Suppressor macrophage treated with lipopolysaccharide for 4 hours (primary cell): ENCODE measurements at places on chromosomes 5 and 9.
A peak's percentile ranks its signal among the peaks of the same experiment; 100 is the strongest.

- peak; percentile 53 for DNase-seq
Measured at GRCh38 chr5:139271201-139272027, 22.1 kb upstream of the MATR3 start.

GRCh38 chr9:14301583-14302021 lies 12.3 kb downstream of the NFIB start:
- no peak for DNase-seq

DNA sequence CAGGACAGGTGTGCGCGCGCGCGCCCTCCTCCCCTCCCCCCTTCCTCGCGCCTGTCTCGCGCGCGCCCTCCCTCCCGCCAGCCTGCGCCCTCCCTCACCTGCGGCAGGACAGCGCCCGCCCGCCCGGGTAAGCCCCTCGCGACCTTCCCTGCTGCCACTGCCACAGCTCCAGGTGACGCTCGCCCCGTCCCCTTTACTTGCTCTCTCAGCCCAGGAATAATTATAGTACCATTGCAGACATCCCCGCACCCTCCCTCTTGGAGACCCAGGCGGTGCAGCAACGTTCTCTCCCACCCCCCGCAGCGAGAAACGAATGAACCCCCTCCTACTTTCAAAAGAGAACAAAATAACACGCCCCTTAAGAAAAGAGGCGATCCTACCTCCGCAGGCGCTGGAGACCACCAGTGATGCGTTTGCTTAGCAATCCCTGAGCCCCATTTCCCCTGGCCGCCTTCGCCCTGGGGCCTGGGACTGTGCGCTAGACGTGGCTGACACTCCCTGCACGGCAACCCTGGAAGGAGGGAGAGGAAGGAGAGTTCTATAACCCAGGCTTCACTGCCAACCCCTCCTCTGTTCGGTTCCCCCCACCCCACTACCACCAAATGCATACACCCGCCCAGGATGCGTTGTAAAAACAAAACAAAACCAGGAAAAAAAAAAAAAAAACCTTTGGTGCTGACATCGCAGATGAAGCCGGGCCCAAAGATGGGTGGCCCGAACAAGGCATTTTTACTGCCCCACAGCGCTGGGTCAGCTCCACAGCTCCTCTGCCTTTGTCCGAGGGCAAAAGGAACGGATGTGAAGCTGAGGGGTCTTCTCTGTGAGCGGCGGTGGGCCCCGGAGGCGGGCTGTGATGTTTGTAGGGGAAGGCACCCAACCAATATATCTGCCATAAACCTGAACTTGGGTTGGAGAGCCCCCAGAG lies 5.6 kb upstream of the PURA start:
- peak; percentile 11 for DNase-seq

DNA sequence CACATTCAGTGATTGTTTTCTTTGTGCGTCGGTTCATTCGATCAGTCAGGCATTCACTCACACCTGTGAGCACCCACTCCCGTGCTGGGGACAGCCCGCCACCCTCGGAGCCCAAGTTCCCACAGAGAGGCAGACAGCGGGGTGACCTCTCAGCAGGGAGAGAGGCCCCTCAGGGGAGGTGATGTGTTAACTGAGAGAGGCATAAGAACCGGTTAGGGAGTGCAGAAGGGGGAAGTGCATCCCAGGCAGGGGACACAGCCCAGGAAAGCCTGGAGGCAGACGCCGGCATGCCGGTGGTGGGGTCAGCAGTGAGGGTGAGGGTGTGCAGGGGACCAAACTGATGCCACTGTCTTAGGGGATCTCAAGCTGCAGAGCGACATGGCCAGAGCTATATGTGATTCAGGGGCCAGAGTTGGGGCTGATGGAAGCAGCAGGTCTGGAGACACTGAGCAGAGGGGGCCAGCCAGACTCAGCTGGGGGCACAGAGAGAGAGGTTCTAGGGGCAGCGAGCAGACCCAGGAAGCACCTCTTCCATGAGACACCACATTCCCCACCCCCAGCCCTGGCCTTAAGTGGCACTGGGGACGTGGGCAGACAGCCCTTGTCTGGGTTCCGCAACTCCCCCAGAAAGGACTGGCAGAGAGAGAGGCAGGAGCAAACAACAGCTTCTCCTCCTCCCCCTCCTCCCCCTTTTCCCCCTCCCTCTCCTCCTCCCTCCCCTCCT lies 35.9 kb downstream of the HK3 start:
- DNase-seq, result no peak

DNA sequence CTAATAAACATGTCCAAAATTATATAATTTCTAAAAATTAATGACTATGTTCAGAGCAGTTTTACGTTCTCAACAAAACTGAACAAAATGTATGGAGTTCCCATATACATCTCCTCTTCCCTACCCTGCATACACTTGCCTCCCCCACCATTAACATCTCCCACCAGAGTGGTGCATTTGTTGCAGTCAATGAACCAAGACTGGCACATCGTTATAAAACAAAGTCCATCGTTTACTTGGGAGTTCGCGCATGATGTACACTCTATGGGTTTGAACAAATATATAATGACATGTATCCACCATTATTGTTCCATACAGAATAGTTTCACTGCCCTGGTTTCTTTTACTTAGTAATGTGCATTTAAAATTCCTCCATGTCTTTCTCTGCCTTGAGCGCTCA lies 130.1 kb downstream of the APBA1 start:
- DNase-seq, result no peak

- DNase-seq, result no peak
Measured at GRCh38 chr9:69140123-69140735, 33.8 kb upstream of the TJP2 start.

- no peak for DNase-seq
Measured at GRCh38 chr9:70362952-70363351, 51.5 kb downstream of the KLF9 start.

DNA sequence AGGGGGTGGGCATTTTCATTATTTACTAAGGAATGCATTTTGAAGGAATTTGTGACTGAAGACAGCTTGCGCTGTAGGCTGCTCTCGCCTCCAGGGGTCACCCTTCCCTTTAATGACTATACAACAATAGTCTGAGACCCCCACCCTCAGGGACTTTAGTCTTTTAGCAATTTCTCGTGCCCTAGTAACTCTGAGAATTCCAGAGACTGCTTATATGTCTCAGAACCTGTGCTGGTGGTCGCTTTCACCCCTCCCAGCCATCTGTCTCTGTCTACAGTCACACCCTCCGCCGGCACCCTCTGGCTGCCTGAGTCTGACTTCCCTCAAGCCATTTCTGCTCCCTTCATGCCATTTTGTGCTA lies 671.4 kb downstream of the NR2F1-AS1 start:
- DNase-seq, result no peak

GRCh38 chr5:73783828-73784227 lies 157.8 kb downstream of the ARHGEF28 start:
- peak; percentile 45 for DNase-seq

GRCh38 chr5:160657622-160658458 lies 194.2 kb downstream of the ATP10B start:
- no peak for DNase-seq

DNA sequence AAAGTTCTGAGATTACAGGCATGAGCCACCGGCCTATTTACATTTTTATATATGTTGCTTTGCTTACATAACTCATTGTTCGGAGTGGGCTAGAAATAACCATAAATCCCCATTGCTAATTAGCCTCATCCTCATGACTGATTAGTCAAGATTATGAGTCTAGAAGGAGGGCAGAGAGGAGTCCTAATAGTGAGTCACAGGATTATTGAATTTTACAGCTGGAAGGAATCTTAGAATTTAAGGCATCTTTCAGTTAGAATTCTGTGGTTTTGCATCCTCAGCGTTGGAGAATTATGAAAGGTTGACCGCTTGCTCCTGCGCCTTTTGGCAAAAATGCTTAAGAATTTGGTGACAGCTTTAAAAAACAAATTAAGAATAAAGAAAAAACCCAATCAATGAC lies 2.6 kb upstream of the PBX3 start:
- no peak for DNase-seq

GRCh38 chr9:97508852-97509251 lies 7.4 kb downstream of the TMOD1 start:
- no peak for DNase-seq

DNA sequence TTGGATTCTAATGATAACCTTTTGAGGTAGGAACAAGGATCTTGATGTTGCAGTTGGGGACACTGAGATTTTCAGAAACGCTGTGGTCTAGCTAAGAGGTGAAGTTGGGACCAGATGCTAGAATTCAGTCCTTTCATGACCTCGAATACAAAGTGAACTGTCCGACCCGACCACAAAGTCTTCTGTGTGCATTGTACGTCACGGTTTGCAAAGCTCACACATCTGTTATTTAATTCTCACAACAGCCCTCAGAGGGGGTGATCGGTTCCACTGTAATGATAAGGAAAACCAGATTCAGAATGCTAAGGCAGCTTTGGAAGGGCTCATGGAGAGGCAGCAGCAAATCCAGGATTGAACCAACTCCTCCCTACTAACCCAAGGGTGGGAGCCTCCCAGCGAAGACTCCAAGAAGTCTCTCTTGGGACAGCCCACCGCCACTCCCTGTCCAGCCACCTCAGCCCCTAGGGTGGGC lies 16.6 kb upstream of the KIF12 start:
- no peak for DNase-seq

GRCh38 chr9:89436326-89436725 lies 61.6 kb downstream of the SEMA4D start:
- no peak for DNase-seq

- no peak for DNase-seq
Measured at GRCh38 chr5:154015071-154015693, 23.5 kb downstream of the FAM114A2 start.

DNA sequence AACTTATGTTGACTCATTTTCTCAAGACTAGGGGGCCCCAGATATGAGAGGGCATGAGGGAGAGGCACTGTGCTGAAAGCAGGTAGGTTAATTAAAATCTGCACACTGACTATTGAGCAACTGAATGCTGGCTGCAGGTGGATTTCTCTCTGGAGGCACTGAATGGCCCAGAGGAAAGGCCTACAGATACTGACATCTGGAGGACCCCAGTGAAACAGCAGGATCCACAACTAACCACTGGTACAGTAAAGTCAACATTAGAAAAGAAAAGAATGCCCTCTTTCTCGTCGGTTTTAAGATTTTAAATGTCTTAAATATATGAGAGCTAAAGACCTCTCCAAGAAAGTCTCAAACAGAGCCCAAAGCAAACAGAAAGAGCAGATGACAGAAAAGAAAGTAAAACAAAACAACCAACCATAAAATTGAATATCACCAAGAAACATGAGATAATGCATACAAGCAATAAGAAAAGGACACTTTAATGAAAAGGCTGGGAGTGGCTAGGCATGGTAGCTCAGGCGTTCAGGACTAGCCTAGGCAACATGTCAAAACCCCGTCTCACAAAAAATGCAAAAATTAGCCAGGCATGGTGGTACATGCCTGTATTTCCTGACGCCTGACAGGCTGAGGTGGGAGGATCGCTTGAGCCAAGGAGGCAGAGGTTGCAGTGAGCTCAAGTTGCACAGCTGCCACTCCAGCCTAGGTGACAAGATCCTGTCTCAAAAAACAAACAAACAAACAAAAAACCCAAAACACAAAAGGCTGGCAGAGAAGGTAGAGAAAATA lies 43.3 kb downstream of the PUM3 start:
- DNase-seq, result no peak

- DNase-seq, result no peak
Measured at GRCh38 chr9:9284201-9284600, 1328.6 kb downstream of the PTPRD start.

DNA sequence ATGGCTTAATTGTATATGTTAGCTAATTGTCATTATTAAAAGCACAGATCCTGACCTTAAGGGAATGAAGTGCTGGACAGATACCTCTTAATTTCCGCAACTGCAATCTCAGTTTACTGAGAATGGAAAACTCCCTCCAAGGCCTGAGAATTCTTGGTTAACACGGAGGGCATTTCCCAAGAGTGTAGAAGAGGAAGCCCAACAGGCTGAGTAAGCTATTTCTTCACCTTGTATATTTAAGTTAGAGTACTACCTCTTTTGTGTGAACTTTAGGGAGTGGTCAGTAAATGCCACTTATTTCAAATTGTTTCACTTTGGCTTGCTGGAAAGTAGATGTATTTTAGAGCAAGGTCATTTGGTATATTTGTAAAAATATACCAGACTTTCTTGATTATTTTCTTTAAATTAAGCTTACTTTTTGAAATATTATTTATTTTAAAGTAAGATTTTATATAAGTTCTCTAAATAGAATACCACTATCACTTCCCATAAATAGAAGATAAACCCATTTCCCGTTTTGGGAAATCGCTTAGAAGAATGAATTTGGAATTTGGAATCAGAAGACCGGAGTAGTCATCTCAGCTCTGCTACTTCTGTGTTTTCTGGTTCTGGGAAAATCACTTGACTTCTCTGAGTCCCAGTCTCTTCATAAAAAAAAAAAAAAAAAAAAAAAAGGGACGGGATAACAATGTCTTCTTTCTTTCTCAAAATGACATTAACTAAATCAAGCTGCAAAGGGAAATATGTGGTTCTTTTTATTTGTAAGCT lies 26.0 kb upstream of the C9orf72 start:
- peak; percentile 95 for DNase-seq

- DNase-seq, result no peak
Measured at GRCh38 chr5:101306391-101307137, 403.5 kb upstream of the ST8SIA4 start.

DNA sequence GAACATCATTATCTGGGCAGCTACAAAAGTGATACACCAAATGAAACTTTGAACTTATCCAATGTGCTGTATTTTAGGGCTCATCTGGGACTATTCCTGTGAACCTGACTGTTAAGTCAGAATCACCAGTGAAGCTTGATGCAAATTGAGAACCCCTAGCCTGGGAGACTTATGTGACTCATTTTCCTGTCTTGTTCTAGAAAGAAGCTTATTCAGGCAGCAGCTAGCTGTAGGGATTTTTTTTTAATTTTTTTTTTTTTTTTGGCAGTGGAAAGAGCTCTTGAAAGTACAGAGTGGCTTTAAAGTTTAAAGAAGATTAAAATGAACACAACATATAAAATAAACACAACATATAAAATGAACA lies 81.1 kb upstream of the TNFAIP8 start:
- DNase-seq, result peak; percentile 76

- DNase-seq, result no peak
Measured at GRCh38 chr5:15993334-15993733, 186.3 kb downstream of the MARCHF11 start.

DNA sequence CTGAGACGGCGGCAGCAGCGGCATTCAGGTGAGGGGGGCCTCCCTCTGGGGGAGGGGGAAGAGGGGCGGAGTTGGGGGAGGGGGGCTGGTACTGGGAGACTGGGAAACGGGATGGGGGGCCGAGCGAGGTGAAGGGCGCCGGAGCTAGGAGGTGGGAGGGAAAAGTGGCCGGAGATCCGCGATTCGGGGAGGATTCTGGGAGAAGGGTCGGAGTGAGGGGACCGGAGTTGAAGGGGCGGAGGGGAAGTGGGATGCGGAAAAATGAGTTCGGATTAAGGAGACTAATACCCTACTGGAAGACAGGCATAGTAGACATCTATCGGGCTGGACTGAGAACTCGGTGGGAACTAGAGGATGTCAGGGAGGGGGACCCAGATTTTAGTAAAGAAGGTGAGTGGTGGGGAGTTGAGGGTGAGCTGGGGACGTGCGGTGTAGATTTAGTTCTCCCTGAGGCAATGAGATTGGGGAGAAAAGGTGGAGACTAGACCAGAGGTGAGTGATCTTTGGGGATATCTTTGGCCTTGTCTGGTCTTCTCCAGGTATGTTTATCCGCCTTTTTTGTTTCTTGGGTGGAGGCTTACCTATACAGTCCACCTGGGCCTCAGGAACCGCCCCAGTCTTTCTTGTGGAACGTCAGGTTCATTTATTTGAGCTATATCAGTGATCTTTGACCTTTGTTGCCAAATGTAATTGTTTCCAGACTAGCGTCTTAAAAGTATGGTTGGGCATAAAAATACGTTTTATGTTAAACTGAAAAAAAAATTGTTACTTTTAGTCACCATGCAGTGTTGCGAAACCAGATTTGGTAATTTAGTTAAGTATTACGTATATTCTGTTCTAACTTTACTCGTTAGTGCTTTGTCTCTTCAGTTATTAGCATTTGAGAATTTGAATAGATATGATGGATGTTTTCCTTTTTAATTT lies 632 bp downstream of the UBAP1 start:
- peak; percentile 87 for DNase-seq
